ENCODE measurements at places on chromosomes 13 and 19.
A peak's percentile ranks its signal among the peaks of the same experiment; 100 is the strongest.

- no peak for DNase-seq
Observed at GRCh38 chr19:38308006-38308766, 4.1 kb downstream of the C19orf33 start.

DNA sequence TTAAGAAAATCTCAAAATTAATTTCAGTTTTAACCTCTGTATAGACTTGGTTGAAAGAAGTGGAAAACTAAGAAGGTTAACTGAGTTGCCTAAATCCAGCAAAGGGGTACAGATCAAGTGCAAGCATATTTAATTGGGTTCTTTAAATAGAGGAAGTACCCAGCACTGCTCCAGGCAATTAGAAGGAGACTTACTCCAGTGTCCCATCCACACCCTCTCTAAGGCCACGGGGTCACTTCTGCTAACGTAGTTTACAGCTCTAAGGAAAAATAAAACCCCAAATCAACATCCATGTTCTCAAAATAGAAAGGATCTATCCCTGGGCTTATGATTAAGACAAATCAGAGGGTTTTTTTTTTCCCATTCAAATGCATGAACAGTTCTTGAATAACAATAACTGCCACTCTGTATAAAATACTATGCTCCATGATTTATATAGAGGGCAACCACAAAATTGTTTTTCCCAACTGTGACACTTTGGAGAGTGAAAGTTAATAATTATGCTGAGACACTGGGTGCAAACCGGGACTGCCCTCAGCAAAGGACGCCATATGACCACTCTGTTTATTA, 4.6 kb downstream of the FRY start:
- no peak for DNase-seq

- DNase-seq, result peak; percentile 31
Observed at GRCh38 chr13:36131931-36132297, 732 bp upstream of the DCLK1 start.

DNA sequence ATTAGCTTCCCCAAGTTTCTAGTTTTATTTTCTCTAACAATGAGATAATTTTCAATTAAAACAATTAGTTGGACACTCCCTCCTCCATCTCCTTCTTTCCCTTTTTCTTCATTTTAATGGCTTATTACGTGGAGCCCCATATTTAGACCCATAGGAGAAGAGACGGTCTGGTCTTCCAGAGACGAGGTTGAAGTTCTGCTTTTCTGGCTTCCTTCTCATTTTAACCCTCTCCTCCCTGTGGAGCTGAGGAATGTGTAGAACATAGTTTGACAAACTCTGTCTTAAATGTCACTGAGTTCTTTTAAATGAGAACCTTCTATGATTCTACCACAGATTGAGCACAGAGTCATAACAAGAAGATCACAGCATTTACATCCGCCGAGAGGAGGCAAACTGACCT, 86.8 kb downstream of the EDNRB start:
- DNase-seq, result no peak

GRCh38 chr13:43787997-43788396, 1.2 kb upstream of the ENOX1 start:
- no peak for DNase-seq

DNA sequence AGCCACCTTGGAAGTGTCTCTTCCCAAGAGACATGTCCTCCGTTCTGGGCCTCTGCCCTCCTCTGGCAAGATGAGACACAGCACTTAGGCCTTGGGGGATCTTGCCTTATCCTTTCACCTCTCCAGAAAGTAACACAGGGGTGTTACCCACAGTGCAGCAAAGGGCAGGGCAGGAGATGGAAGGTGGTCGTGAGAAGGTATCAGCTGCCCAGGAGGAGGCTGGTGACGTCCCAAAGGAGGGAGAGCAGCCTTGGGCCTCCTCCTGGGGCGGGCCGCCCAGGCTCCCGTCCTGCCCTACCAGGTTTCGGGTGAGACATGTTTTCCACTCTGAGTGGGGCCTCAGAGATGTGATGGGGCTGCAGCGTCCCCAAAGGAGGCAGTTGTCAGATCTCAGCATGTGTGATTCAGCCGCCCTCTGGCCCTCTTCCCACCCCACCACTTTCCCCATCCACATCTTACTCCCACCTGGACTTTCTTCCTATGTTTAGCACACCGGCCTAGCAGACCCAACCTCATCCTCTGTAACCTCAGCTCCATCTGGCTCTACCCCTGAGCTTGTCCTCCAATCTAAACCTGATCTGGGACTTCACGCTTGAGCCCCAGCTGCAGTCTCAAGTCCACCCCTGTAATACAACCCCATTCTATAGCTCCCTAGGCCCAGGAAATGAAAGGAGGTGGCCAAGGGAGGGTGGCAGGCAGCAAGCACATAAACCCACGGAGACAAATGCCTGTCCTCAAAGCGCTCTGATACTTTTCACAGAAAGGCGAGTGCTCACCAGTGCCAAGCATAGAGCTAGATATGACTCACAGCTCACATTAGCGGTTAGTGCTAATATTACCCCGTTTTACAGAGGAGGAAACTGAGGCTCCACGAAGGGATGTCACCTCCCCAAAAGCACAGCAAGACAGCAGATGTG, 9.3 kb downstream of the POU2F2 start:
- no peak for DNase-seq

GRCh38 chr13:95181586-95181985, 119.7 kb downstream of the ABCC4 start:
- no peak for DNase-seq

DNA sequence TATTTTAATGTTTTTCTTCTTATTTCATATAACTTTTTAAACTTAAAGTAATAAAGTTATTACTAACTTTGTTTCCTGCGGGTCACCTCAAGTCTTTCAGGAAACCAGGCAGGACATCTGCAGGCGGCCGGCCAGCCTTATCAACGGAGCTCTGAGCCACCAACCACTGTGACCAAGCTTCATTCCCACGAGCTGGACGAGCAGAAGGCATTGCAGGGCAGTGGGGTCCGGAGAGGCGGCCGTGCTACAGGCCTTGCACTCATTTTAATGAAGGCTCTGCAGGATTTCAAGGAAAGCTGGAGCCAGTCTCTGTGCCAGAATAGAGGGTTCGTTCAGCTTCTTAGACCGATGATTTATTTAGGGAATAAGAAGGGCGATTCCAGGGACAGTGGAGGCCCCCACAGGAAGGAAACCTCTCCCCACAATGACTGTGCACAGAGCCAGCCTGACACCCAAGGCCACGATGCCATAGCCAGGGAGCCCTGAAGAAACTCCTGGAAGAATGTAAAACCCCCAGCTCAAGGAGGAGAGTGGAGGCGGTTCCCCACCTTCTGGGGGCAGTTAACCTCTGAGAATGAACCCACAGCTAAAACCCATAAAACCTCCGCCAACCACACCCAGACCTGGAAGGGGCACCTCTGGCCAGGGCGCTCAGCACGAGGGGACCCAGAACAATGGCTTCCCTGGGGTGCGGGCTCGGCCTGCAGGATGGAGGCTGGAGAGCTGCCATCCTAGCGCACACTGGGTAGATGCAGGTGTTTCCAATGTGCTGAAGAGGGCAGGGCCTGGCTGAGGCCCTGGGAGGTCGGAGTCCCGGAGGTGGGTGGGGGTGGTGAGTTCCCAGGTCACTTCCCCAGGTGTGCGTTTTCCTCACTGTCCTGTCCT, 75.0 kb downstream of the RASA3 start:
- DNase-seq, result no peak

DNA sequence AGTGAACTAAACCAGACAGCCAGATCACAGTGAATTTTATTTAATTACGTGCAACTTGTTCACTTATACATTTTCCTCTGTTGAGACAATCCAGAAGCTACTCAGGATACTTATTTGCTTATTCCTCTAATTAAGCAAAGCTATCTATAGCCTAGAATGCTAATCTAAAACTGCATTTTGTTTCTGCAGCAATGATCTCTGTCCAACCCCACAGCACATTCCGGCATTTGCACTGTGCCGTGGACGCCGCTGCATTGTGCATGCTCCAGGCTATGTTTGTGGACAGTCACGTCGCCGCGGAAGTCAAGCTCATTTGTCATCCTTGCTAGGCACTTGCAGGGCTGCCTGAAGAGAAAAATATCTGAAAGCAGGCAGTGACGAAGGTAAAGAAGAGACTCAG, 406.9 kb downstream of the RFC3 start:
- no peak for DNase-seq

DNA sequence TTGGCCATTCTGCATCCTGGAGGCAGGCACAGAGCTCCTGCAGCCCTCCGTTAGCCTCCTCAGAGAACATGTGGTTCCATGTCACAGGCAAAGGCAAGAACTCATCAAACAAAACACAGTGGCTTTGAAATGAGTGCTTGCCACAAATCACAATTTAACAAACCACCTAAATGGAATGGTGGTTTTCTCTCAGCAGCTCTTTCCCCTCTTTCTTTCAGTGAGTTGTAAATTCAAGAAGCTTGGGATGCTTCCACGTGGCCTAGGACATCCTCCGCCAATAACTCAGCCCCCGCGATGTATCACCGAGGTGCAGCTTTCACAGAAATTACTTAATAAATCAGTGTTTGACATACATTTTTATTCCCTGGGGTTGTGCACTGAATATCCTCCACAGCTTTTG, 65.4 kb upstream of the RFC3 start:
- no peak for DNase-seq

DNA sequence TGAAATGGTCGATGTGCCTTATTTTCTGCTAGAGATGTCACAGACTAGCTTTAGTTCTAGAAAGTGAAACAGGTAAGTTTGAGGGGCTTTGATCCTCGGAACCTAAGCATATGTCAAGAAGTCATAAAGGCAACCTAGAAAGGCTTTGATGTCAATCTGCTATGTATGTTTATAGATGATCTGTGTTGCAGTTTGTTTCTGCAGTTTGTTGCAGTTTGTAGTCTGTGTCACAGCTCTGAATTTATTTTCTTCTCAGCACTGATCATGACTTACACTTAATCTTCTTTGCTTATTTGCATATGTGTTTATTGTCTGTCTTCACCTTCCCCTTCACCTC, 5.9 kb downstream of the LSM14A start:
- no peak for DNase-seq

GRCh38 chr13:41565216-41565615, 107.9 kb downstream of the RGCC start:
- no peak for DNase-seq

DNA sequence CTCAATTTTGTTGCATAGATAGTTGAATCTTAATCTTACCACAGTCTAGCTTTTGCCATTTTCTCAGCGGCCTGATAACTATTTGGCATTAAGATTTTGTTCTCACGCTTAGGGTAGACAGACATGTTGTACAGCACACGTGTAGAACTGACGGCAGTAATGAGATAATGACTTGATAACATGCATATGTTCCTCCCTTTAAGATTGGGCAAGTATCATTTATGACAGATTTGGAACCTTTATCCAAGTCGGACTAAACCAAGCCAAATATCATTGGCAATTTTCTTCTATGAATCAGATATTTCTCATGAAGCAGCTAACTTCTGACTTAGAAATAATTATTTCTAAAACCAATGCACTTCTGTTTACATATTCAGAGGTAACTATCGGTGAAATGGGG, 205.5 kb downstream of the NDFIP2 start:
- DNase-seq, result no peak

GRCh38 chr13:100363874-100364273, 224.7 kb downstream of the GGACT start:
- DNase-seq, result no peak

DNA sequence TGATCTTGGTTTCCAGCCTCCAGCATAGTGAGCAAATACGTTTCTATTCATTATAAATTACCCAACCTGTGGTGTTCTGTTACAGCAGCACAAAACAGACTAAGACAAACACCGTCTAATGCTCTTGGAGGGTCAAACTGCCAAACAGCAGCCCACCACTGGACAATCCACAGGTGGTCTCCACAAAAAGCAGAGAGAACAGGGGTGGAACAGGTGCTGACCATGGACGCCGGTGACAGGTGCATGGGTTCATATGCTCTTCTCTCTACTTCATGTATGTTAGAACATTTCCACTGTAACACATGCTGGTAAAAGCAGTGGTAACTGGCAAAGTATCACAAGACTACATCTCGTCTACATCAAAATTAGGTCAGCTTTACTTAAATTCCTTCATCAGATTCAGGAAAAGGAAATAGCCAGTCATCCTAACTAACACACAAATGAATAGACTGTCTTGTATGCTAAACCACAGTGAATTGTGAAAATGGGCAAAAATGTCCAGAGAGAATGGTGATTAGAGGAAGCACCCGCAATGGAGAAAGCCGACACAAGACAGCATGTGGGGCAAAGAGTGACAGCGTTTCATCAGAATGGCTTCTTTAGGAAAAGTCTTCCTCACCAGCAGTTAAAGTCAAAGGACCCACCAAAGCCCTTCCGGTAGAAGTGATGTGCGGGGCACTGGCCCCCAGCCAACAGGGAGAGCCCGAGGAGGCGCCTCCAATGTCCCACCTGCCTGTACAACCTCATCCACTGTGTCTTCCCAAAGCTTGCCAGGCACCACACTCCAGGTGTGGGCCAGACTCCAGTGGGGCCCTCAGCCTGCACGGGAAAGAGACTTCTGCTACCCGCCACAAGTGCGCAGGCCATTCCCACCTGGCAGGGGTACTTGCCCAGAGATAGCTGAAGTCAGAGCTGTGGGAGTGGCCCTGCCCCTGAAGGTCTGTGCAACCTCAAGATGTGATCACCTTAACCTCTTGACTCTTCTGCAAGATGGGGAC, 6.5 kb downstream of the CARS2 start:
- no peak for DNase-seq

DNA sequence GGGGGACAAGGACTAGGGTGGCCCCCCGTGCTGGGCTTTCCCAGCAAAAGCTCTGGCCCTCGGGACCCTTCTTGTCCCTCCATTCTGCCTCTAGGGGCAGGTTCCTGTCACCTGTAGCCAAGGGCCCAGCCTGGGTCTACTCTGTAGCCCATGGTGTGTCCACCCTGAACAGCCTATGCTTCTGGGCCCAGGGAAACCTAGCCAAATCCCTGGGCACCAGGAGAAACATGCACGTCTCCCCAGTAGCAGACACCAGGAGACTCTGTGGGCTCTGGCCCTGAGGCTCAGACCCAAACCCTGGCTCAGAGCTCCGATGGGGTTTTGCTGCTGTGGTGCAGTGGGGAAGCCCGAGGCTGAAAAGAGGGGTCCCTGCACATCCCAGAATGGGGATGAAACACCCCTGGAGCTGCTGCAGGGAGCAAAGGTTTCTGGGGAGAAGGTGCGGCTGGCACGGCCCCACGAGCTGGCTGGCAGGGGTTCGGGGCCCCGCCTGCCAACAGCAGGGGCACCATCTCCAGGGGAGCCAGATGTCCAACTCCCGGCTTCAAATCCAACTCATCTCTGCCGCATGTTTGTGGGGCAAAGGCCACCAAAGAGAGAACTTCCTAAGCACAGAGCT, 18.2 kb downstream of the CEBPG start:
- DNase-seq, result peak; percentile 28

GRCh38 chr13:39510316-39510695, 92.7 kb downstream of the LHFPL6 start:
- DNase-seq, result no peak

Data from ovary (tissue), 10 donors.